NCI-H526 treated with DMSO at 0.1 percent for 48 hours (cell line): ENCODE measurements at places on chromosomes 12 and 14.

GRCh38 chr12:45415393-45415817 is 199.5 kb downstream of the ANO6 start:
- no peak for DNase-seq

- DNase-seq: no peak
Observed at GRCh38 chr12:11607313-11608081, 42.0 kb upstream of the ETV6 start.

DNA sequence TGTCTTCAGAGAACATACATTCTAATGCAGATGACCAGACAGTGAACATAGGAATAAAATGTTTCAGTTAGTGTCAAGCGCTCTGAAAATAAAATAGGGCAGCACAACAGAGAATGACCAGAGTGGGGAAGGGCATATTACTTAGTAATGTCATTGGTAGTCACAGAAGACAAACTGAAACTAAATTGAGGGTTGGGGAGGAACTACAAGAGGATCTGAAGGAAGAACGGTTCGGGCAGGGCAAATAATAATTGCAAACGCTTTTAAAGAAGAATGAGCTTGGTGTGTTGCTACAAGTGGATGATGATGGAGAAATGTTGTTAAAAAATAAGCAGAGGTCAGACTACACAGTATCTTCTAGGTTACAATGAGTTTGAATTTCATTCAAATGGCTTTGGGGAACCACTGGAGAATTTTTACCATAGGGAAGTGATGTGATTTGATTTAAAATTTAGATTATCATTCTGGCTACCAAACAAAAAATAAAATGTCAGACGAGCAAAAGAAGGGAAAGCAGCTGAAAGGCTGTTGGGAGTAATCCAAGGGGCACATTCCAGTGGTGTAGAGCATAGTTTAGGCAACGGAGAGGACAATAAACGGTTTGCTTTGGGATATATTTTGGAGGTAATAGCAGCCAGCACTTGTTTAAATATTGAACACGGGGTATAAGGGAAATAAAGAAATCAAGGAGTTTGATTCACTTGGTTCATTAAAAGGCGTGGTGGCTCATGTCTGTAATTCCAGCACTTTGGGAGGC is 56.3 kb upstream of the SLC6A13 start:
- DNase-seq: no peak

DNA sequence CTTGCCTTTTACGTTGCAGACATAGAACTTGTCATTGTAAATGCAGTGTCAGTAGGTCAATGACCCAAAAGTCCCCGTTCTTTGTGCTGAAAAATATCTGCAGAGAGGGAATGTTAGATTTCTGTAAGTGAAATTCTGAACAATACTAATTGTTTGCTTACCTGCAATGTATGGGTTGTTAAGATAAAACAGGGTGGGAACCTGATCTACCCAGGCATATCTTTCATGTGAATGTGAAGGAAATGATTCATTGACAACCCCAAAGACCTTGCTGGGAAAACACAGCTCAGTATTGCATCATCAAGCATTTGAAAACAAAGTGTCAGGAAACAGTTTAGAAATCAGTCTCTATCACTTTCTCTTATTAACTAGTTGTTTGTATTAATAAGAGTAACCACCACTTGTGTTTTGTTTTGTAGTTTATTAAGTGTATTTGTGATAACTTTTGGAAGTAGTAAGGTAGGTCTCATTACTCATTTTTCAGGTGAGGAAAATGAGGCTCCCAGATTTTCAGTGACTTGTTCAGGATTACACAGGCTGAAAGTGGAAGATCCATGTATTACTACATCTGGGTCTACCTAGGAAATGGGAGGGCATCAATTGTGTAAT is 57.9 kb upstream of the SLC38A2 start:
- DNase-seq: no peak

GRCh38 chr14:24289649-24290280 is 9.8 kb downstream of the DHRS1 start:
- no peak for DNase-seq
